ENCODE measurements at places on chromosomes 11 and 22. TPM values are rescaled to one million over a fixed set of nuclear protein-coding genes. Genes with fewer than 3 reads are reported as not detected.

OR51B2 gene
- not detected for total RNA-seq

HOATZ gene
- total RNA-seq: not detected

TRIM3 gene
- total RNA-seq: 6.4 TPM

PLEKHB1 gene
- 9.1 TPM for total RNA-seq

NFAM1 gene
- total RNA-seq: 0.31 TPM

ISX gene
- total RNA-seq: not detected

SLC22A25 gene
- not detected for total RNA-seq

TXN2 gene
- total RNA-seq: 126 TPM

- H3K27me3 ChIP-seq: no peaks in the 10 kb centered on the region
- H3K27ac ChIP-seq: no peak within 1 kb of the TSS
- DNase-seq: no peak
- H3K4me3 ChIP-seq: no peak within 1 kb of the TSS
- no peaks in the 10 kb centered on the region for H3K4me1 ChIP-seq
- no peaks in the 10 kb centered on the region for H3K36me3 ChIP-seq
Measured at GRCh38 chr11:6799402-6799801, at the start of gene OR6A2. Gene OR6A2, minus strand, starts transcription at chr11:6799689. Its CDS starts 3,981 bp downstream, at chr11:6795708.

- no peaks in the 10 kb centered on the region for H3K36me3 ChIP-seq
- H3K4me1 ChIP-seq: no peaks in the 10 kb centered on the region
- H3K27me3 ChIP-seq: peaks cover 32% of the 10 kb centered on the region
- no peak within 1 kb of the TSS for H3K27ac ChIP-seq
Measured at GRCh38 chr11:66420671-66421476, at the start of gene NPAS4. Gene NPAS4, plus strand, starts transcription at chr11:66421035. Its CDS starts 145 bp downstream, at chr11:66421180.

GRCh38 chr22:26804911-26805539 is 147.6 kb downstream of the MIAT start:
- no peaks in the 10 kb centered on the region for H3K4me1 ChIP-seq
- DNase-seq: no peak
- no peak overlapping the region for H3K4me3 ChIP-seq

- no peaks in the 10 kb centered on the region for H3K36me3 ChIP-seq
- H3K27me3 ChIP-seq: no peaks in the 10 kb centered on the region
- H3K27ac ChIP-seq: no peak overlapping the region
- H3K4me1 ChIP-seq: peaks cover 26% of the 10 kb centered on the region
- no peak overlapping the region for H3K4me3 ChIP-seq
Measured at GRCh38 chr11:923691-924405, 1.8 kb upstream of the AP2A2 start.

GRCh38 chr11:92225125-92225567 is 528 bp downstream of the FAT3 start:
- no peaks in the 10 kb centered on the region for H3K36me3 ChIP-seq
- H3K4me1 ChIP-seq: no peaks in the 10 kb centered on the region
- H3K27me3 ChIP-seq: no peaks in the 10 kb centered on the region
- H3K4me3 ChIP-seq: no peak overlapping the region

GRCh38 chr11:41403458-41403857 is 56.0 kb downstream of the LRRC4C start:
- H3K27ac ChIP-seq: no peak overlapping the region
- H3K27me3 ChIP-seq: no peaks in the 10 kb centered on the region
- no peaks in the 10 kb centered on the region for H3K36me3 ChIP-seq

DNA sequence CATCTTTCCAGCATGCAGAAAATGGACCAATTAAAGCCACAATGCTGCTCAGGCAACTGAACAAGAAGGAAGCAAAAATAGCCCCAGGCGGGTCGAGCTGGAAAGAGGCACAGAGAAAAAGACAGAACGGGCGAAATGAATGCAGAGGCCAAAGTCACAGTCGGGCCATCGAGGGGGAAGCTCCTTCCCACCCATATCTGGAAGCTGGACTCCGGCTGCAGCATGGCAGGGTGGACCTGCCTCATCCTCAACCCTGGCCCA is 58.6 kb upstream of the PRDM11 start:
- H3K27ac ChIP-seq: no peak overlapping the region
- no peaks in the 10 kb centered on the region for H3K36me3 ChIP-seq
- H3K27me3 ChIP-seq: no peaks in the 10 kb centered on the region

GRCh38 chr11:61475433-61475832 is 33.1 kb upstream of the LRRC10B start:
- no peaks in the 10 kb centered on the region for H3K27me3 ChIP-seq
- peaks cover 8% of the 10 kb centered on the region for H3K4me1 ChIP-seq
- no peak overlapping the region for H3K27ac ChIP-seq
- DNase-seq: no peak

DNA sequence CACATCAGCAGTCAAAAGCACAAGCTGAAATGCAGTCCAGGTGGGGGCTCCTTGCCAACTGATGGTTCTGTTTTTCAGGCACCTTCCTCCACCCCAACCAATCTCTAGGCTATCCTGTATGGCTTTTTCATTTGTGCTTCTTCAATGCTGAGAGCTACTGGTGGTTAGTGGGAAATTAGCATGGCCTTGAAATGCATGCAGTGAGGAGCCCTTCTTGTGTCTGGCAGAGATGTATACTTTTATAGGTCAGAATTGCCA is 167.4 kb downstream of the NAV2 start:
- no peak for DNase-seq
- no peaks in the 10 kb centered on the region for H3K4me1 ChIP-seq
- H3K27me3 ChIP-seq: no peaks in the 10 kb centered on the region
- H3K4me3 ChIP-seq: no peak overlapping the region
- no peak overlapping the region for H3K27ac ChIP-seq
- H3K36me3 ChIP-seq: no peaks in the 10 kb centered on the region

GRCh38 chr11:62544581-62545436 is 1.8 kb downstream of the AHNAK start:
- H3K4me1 ChIP-seq: peaks cover 54% of the 10 kb centered on the region
- peak overlapping the region; percentile 76 for H3K4me3 ChIP-seq
- H3K36me3 ChIP-seq: no peaks in the 10 kb centered on the region
- no peaks in the 10 kb centered on the region for H3K27me3 ChIP-seq
- no peak for DNase-seq

DNA sequence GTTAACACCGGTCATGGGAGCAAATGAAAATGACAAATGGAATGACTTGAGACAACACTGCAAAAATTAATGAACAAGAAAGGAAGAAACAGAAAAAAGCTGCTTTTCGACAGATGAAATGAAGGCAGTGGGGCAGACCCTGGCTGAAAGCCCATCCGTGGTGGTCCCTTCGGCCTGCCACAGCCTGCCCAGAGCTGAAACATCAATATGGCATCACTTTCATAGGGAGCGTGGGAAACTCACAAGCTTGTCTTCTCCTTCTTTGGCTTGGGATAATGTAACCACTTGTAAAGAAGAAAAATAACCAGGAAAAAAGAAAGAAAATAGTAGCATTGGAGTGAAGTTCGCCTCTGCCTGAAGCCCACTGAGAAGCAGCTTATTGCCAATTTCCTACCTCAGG is 78.8 kb downstream of the CTTN start:
- DNase-seq: no peak
- H3K27ac ChIP-seq: no peak overlapping the region
- H3K4me3 ChIP-seq: no peak overlapping the region
- no peaks in the 10 kb centered on the region for H3K4me1 ChIP-seq

DNA sequence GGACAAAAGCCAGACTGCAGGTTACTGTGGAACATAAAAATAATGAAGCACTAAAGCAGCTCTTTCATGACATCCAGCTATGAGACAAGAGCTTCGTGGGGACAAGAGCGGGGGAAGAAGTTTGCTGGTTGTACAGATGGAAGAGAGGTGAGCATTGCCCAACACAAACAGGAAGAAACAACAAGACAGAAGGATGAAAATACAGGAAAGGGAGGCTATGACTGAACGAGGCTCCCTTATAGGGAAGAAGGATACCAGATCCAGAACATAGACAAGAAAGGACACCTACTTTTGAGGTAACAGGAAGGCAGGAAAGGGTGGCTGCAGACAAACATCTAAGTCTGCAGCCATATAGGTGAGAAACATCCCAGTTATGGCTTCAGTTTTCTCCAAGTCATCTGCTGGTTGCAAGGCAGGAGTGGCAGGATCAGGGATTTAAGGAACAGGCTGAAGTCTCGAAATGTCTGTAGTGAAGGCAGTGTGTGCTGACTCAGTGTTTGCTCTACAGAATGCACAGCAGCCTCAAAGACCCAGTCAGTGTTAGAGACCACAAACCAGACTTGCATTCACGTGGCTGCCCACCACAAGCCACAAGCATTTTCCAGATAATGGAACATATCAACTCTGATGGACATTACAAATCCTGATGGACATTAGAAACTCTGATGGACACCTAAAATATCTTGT is 1.9 kb downstream of the CLTCL1 start:
- no peak overlapping the region for H3K27ac ChIP-seq
- no peak for DNase-seq
- no peaks in the 10 kb centered on the region for H3K36me3 ChIP-seq
- H3K27me3 ChIP-seq: no peaks in the 10 kb centered on the region
- peaks cover 17% of the 10 kb centered on the region for H3K4me1 ChIP-seq

DNA sequence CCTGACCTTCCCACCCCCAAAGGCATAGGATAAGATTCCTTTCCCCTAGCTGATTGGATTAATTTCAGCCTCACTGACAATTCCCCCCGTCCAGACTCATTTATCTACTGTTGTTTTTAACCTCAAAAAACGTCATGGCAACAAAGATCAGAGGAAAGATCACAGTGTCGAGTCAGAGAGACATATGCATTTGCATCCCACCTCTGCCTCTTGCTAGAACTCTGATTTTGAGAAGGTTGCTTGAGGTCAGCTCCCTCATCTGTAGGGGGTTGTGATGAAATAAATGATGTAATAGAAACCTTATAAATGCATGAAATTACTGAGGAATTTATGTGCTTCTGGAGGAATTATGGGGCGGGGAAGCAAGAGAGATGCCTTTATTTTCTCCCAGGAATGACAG is 53.3 kb upstream of the SYN3 start:
- H3K27me3 ChIP-seq: no peaks in the 10 kb centered on the region
- H3K36me3 ChIP-seq: no peaks in the 10 kb centered on the region
- no peak overlapping the region for H3K27ac ChIP-seq
- no peaks in the 10 kb centered on the region for H3K4me1 ChIP-seq
- no peak for DNase-seq

All from CD8-positive, alpha-beta memory T cell (primary cell).